Ecto neural progenitor cell (in vitro differentiated cells): ENCODE measurements at places on chromosomes 5 and 9.

- no peak for DNase-seq
Observed at GRCh38 chr5:124089578-124089977, 577.6 kb downstream of the CSNK1G3 start.

DNA sequence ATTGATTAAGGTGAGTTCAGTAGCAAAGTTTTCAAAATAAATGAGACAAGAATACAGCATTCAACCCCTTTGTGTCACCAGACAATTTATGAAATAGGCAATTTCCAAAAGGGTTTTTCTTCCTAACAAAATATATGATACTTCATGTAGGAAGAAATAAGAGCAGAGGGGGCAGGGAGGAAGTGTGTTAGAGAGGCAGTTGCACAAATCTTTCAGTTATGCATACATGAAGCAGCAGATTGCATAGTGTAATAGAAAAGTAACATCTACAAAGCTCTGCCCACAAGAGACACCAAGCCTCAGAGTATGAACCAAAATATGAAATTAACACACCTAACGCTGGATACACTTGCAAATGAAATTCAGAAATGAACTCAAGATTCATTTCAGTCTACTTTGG lies 157.0 kb downstream of the DENND1A start:
- no peak for DNase-seq

GRCh38 chr9:103458826-103459225 lies 463.7 kb downstream of the CYLC2 start:
- DNase-seq, result no peak

DNA sequence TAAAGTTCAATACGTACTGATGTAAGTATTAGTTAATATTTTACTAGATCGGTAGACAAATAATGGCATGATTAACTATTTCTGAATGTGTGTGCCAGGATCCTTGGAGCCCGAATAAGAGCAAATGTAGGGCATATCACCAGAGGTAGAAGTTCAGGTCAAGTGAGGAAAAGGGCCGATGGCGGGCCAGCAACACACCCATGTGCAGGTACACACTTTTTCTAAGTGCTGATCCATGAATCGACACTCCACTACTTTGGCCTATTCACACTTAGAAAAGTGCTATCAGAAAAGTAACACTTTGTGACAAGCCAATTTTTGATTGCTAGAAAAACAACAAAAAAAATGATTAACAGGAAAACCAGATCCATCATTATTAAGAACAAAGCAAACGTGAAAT lies 150.3 kb downstream of the AUH start:
- no peak for DNase-seq

GRCh38 chr5:143498821-143499220 lies 95.3 kb upstream of the NR3C1 start:
- DNase-seq, result no peak

- DNase-seq, result peak; percentile 91
Observed at GRCh38 chr9:123353984-123354591, 1.9 kb upstream of the CRB2 start.

DNA sequence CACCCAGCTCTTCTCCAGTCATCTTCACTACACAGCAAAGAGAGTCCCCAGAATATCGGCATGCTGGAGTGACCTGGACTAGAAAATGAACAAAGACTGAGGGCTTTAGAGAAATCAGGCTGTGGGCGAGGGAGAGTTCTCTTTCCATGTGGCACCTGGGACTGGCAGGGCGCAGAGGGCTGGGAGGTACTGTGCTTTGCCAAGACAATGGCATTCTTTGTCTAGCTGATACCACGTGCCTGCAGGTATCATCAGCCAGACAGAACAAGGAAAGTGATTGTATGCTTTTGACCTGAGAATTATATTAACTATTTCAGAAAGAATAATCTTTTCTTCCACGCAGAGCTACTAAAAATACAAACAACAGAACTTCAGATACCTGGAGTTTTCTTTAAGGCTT lies 30.5 kb downstream of the DDX31 start:
- no peak for DNase-seq

DNA sequence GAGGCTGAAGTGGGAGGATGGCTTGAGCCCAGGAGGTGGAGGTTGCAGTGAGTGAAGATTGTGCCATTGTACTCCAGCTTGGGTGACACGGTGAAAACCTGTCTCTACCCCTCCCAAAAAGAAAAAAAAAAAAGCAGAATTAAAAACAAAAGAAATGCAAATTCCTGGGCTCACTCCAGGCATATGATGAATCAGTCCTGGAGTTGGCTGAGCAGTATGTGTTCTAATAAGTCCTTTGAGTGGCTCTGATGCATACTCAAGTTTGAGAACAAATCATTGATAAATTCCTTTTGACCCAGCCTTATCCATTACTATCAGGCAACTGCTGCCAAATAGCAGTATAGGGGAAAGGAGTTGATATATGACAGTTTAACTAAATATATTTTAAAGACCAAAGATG lies 28.3 kb downstream of the UHRF2 start:
- DNase-seq, result no peak

GRCh38 chr5:134738963-134739661 lies 764 bp downstream of the CAMLG start:
- DNase-seq, result peak; percentile 57

- DNase-seq, result no peak
Observed at GRCh38 chr9:114720086-114720676, 38.2 kb upstream of the TEX48 start.

DNA sequence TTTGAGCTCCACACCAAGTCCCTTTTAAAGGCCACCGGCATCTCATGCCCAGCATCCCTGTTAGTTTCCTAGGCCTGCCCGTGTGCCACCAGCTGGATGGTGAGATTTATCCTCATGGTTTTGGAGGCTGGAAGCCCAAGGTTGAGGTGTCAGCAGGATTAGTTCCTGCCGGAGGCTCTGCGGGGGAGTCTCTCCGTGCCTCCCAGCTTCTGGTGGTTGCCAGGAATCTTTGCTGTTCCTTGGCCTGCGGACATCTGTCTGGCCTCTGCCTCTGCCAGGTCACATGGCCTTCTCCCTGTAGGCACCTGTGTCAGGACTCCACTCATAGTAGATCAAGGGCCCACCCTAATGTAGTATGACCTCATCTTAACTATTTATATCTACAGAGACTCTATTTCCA lies 45.4 kb downstream of the JADE2 start:
- no peak for DNase-seq

- DNase-seq, result no peak
Observed at GRCh38 chr5:132766020-132766805, 10.8 kb downstream of the SEPTIN8 start.

GRCh38 chr9:132703336-132703735 lies 33.1 kb downstream of the GTF3C4 start:
- no peak for DNase-seq

GRCh38 chr9:92612816-92613215 lies 57.1 kb downstream of the IPPK start:
- no peak for DNase-seq

GRCh38 chr9:117178596-117179375 lies 236.1 kb downstream of the ASTN2 start:
- no peak for DNase-seq

- no peak for DNase-seq
Observed at GRCh38 chr5:83433891-83434290, 37.7 kb upstream of the VCAN start.

- DNase-seq, result no peak
Observed at GRCh38 chr5:60945813-60946187, 795 bp downstream of the NDUFAF2 start.

GRCh38 chr9:113654605-113655428 lies 191.3 kb downstream of the RGS3 start:
- DNase-seq, result no peak

GRCh38 chr9:21556581-21557427 lies 74.7 kb upstream of the IFNE start:
- no peak for DNase-seq

DNA sequence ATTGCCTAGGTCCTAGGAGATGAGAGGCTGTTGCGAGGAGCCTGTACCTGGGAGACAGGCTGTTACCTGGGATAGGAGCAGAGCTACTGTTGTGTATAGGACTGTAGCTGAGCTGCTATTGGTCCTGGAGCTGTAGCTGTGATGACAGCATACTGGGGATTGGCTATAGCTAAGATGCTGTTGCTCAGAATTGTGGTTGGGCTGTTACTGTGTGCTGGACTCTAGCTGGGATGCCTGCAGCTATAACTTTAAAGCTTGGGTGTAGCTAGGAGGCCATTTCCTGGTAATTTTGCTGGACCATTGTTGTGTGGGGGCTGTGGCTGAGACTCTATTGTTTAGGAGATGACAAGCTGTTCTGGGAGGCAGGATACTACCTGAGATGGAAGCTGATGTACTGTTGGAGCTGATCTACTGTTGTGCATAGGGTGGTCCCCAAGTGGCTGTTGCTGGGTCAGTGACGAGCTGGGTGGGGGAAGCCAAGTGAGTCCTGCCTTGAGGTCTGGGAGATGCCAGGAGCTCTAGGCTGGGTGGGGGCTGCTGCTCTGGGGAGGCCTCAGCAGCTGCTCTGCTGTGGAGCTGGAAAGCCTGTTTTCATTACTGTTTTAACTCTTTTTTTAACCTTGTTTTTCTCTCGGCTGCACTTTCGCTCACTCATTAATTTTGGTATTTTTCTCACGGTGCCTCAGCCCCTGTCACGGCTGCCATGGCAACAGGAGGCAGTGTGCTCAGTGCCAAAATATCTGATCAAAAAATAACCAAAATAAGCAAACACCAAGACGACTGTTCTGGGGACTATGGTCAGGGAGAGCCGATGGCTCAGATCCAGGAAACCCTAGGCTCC lies 3.0 kb upstream of the PCDH1 start:
- no peak for DNase-seq

DNA sequence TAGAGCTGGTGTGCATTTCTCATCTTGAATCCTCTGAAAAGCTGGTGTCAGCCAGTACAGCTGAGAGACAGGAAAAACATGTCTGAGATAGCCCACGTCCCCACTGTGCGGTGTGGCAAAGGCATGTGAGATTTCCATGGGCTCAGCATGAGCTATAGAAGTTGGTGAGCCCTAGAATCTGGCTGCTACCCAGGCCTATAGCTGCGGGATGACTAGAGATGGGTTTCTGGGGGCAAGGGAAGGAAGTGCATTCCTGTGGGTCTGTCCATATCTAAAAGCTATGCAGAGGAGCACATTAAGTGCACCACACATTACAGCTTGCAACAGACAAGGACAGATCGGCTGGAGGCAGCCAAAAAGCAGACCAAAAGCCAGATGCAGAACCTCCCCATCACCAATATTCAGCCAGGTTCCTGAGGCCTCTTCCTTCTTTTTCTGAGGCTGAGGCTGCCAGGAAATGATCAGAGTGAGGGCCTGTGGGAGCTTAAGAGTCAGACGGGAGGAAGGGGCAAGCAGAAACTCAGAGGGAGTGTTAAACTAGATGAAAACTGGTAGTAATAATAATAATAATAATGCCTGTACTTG lies 55.8 kb upstream of the RANBP3L start:
- DNase-seq, result no peak

DNA sequence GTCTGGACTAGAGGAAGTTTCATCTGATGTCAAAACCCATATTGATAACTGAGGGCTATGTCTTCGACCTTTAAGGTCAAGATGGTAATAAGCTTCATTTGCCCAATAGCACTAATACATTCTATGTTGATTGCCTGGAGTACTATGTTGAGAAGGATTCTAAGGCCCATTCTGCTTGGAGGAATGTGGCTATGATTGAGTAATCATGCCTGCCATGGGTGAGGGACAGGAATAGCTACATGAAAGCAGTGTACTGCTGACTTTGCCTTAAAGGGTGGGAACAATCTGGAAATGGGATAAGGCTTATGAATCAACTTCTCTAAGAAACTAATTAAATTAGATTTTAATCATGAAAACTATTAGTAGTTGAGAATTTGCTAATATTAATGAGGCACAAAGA lies 13.6 kb downstream of the NNT start:
- DNase-seq, result no peak

GRCh38 chr5:44719856-44720255 lies 88.9 kb upstream of the MRPS30 start:
- no peak for DNase-seq

DNA sequence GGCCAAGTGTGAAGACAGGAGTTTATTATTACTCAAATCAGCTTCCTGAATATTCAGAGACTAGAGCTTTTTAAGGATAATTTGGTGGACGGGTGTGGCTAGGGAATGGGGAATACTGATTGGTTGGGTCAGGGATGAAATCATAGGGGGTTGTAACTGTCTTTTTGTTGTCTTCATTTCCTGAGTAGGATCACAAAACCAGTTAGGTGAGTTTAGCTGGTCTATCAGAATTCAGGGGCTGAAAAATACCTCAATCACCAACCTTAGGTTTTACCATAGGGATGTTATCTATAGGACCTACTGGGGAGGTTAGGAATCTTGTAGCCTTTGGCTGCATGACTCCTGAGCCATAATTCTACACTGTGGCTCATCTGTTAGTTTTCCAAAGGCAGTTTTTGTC lies 235.8 kb downstream of the YTHDC2 start:
- DNase-seq, result no peak

DNA sequence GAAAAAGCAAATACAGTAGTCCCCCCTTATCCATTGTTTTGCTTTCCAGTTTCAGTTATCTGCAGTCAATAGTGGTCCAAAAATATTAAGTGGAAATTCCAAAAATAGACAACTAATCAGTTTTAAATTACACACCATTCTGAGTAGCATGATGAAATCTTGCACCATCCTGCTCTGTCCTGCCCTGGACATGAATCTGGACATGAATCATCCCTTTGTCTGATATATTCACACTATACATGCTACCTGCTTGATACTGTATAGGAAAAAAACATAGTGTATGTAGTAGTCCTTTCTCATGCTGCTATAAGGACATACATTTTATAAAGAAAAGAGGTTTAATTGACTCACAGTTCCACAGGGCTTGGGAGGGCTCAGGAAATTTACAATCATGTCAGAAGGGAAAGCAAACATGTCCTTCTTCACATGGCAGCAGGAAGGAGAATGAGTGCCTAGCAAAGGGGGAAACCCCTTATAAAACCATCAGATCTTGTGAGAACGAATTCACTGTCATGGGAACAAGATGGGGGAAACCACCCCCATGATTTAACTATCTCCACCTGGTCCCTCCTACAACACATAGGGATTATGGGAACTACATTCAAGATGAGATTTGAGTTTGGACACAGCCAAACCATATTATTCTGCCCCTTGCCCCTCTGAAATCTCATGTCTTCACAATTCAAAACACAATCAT lies 153.9 kb downstream of the ARRDC3 start:
- no peak for DNase-seq

DNA sequence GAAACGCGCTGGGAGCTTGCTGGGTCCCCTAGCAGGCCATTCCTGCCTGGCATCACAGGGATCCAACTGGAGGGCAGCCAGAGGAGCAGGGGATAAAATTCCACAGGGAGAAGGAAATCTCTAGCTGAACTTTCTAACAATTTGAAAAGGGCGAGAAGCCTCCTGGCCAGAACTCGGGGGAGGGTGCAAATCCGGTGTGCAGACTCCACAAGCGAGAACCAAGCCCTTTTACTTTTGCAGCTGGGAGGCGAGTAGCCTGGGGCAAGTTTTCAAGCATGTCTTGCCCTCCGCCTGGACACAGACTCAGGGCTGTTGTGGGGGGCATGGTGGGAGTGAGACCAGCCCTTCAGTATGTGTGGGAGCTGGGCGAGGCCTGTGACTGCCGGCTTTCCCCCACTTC lies 14.3 kb upstream of the POU5F2 start:
- DNase-seq, result peak; percentile 54

- no peak for DNase-seq
Observed at GRCh38 chr9:120626512-120626911, 46.5 kb upstream of the CDK5RAP2 start.
